ENCODE measurements at places on chromosomes 13 and 19.

DNA sequence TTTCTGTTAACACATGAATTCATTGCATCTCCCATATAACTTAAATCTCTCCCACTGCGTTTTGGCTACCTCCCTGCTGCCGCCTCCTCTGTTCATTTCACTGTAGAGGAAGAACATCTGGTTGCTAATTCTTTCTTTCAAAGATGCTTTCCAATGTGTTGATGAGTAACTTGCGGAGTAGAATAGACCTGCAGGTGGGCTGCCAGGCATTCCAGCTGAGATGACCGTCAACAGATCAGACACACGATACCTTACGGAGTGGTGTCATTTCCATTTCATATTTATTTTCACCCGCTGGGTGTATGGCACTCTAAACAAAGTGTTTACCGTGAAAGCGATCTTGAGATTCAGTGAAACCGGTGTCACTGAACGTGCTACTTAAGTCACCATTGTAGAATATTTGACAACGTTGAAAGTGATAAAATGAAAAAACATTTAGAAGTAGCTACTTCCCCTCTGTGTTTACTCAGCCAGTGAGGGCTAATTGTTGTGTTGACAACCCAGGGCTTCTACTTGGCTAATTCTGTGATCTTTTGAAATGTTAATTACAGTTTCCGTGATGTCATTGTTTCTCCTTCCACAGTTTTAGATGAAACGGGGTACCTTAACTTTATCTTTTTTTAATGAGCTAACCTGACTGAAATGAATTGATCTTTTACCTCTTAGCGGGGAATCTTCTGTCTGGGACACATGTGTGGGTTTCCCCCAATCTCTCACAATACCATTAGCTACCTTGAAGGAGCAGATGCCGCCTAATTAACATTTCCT is 228.5 kb upstream of the ARGLU1 start:
- no peak for DNase-seq

GRCh38 chr13:114034481-114034891 is 60.6 kb upstream of the C13orf46 start:
- peak; percentile 55 for DNase-seq

GRCh38 chr19:5232798-5233505 is 107.7 kb downstream of the PTPRS start:
- no peak for DNase-seq

GRCh38 chr13:52744842-52745375 is 5.3 kb upstream of the CNMD start:
- DNase-seq = no peak

DNA sequence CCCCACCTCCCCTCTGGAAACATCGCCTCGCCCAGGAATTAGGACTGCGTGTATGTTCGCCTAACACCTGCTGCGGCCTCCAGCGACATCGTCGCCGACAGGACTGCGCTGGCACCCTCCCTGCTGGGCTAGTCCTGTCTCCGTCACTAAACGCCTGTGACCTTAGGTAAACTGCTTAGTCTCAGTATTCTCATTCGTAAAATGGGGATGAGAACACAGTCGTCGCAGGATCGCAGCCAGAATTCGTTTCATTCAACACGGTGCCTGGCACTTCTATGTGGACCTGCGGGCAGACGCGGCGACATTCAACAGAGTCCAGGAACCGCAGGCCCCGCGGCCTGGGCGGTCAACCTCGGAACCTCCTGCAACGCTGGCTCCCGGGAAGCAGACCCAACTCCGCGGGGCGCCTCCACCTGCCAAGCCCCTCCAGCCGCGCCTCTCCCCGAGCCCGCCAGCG is 485 bp downstream of the CRYL1 start:
- peak; percentile 17 for DNase-seq

GRCh38 chr19:46298479-46299003 is 1.7 kb downstream of the HIF3A start:
- no peak for DNase-seq

- no peak for DNase-seq
Measured at GRCh38 chr19:50823389-50824042, at the start of gene KLK1. Gene KLK1, minus strand, starts transcription at chr19:50823787. Its CDS starts 39 bp downstream, at chr19:50823748.

DNA sequence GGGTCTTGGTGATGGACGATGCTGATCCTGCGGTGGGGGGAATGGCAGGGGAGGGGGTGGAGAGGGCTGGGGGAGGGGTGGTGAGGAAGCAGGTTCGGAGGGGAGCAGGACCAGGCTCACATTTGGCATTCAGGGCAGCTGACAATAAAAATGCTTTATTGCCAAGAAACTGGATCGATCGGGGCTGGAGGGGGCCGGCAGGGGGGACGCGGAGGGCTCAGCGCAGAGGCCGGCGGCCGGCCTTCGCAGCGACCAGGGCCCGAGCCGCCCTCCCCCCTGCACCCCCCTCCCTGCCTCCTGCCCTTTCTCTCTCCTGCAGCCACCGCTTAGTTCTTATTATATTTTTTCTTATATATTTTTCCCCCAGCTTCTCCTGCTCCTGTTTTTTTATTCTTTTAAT is 18.1 kb upstream of the POU2F2 start:
- no peak for DNase-seq

- DNase-seq = peak; percentile 13
Measured at GRCh38 chr19:16542910-16543472, 754 bp upstream of the CHERP start.

DNA sequence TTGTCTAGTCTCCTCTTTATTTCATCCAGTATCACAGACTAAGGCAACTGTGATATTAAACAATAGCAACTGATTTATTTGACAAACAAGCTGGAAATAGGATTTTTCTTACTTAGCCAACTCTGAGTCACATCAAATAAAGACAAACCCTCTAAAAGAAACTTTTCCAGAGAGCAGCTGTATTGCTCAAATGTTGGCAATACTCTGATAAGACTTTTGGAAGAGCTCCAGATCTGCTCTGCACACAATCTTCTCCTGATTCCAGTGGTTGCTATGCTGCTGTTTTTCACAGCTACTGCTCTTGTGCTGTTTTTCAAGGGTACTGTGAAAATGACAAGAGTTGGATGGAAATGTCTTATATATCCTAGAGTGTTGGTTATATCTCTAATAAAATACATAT is 1479.2 kb downstream of the SLITRK5 start:
- DNase-seq = no peak

All from suppressor macrophage treated with lipopolysaccharide for 1 hour (primary cell).